ENCODE measurements at places on chromosomes 4 and X.

DNA sequence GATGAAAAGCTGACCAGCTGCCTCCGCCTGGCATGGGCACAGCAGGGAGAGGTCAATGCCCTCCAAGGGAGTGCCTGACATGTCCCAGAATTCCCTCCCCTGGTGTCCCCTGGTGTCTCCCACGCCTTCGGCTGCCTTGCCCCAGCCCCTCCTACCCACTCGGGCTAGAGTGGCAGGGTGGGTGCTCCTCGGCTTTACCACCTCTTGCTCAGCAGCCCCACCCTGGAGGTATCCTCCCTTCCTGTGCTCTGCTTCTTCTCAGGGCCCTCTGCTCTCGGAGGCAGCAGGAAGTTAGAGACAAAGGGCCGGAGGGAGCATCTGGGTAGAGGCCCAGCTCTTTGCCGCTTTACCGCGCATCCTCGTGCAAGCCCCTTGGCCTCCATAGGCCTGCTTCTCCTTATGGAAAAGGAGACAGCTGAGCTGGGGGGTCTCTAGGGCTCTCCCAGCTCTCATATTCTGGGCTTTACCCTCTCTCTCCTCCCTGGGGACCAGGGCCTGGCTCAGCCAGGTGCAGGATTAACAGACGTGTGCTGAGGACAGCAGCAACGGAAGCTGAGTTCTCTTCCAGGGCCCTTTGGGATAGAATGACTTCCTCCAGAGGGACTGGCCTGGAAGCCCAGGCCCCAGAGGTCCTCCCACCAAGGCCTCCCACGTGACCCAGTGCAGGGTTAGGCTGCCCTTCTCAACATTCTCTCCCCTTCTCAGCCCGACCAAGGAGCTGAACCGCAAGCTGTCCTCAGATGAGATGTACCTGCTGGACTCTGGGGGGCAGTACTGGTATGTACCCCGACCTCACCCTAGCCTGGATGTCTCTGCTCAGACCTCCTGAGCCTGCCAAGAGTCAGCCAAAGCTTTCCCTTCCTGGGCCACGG lies 17.2 kb downstream of the XPNPEP2 start:
- DNase-seq, result no peak

DNA sequence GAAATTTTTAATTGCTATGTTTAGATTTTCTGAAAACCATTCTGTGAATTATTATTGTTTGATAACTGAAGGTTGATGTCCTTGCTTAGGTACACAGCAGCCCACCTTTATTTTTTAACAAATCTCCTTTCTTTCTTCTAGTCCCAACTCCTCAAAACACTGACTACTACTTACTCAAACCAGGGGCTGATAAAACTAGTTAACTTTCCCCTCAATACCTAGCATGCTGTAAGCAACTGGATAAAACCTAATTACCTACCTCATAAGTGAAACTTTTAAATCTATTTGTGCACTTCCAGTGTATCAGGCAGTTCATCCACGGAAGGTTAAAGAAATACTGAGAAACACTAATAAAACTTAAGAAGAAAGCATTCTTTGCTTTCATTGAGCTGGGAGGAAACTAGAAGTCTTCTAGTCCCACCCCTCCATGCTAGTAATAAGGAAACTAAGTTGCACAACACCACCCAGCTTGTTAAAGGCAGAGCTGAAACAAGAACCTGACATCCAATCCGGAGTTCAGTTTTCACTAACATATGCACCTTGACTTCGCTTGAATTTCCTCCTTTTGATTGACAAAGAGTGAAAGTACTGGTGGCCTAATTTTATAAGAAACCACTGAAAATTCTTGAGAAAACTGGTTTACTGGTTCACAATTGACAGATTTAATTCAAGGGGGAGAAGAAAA lies 180.2 kb upstream of the TET2 start:
- no peak for DNase-seq

DNA sequence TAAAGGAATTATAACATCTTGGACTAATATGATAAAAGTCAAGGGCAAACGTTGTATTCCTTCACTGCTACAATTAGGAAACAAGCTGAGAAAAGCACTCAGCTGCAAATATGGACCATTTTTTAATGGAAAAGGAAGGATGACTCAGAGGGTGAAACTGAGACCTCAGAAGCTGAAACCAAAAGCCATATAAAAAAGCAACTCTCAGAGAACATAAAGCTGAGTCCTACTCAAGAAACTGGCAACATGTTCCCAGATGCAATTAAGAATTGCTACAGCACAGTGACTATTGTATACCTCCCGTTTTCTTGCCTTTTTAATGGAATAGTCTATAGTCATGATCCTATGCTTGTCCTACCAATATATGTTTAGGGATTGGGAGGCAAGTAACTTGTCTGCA lies 1106.4 kb upstream of the INTU start:
- no peak for DNase-seq

DNA sequence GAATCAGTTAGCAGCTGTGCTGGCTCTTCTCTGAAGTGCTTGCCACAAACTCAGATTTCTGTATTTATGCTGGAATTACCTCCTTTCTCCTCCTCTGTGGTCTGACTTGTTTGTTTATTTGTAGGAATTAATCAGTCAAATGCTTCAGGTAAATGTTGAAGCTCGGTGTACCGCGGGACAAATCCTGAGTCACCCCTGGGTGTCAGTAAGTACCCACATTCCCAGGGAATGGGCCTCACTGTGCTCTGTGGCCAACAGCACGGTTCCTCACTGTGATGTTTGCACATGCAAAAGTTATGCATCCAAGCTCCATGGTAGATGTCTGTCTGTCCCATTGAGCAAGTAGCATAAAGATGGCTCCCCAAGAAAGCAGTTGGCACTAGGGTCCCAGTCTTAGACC lies 169.9 kb downstream of the DCLK2 start:
- DNase-seq, result no peak

DNA sequence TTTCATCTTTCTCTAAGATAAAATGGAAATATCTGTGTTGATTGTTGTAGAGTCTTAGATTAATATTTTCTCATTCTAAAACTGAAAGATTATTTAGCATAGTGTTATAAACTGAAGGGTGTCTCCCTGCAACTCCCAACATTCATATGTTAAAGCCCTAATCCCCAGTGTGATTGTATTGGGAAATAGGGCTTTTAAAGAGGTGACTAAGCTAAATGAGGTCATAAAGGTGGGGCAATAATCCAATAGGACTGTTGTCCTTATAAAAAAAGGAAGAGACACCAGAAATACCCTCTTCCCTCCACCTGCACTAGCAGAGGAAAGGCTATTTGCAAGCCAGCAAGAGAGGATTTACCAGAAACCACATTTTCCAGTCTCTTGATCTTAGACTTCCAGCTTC lies 1626.4 kb downstream of the C4orf33 start:
- no peak for DNase-seq

GRCh38 chrX:122238801-122239200 lies 945.3 kb upstream of the GRIA3 start:
- no peak for DNase-seq

GRCh38 chrX:36199928-36200327 lies 280.4 kb downstream of the CFAP47 start:
- DNase-seq, result no peak

GRCh38 chrX:116238567-116239255 lies 68.2 kb downstream of the AGTR2 start:
- no peak for DNase-seq

DNA sequence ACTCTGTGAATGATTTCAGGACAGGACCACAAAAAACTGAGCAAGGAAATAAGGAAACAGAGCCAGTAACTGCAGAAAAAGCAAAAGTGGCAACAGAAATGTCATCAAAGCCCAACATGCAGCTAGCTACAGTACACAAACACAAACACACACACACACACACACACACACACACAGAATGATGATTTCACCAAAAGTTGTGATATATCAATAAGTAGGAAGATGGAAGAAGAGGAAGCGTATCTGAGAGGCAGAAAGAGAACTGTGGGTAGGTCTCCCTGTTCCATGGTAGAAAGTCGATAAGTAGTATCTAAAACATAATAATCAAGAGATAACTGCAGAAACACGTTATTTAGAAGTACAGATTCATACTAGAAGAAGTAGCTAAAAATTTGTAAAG lies 148.3 kb downstream of the MGST2 start:
- DNase-seq, result no peak

DNA sequence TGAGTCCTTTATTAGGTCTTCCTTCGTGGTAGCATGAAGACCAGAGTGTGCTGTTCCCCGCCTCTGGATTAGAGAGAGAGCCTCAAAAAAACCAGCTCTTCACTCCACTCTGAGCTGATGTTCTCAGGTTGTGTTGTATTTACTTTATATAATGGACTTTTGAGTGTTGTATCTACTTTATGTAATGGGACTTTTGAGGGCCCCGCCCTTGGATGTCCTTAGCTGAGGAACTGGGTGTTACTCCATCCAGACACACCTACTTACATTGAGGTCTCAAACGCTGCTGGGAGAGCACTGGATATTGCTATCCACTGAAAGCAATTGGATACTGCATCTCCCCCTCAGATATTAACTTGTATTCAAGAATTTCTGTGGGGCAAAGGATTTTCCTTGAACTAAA lies 28.2 kb downstream of the ATP8A1 start:
- no peak for DNase-seq

DNA sequence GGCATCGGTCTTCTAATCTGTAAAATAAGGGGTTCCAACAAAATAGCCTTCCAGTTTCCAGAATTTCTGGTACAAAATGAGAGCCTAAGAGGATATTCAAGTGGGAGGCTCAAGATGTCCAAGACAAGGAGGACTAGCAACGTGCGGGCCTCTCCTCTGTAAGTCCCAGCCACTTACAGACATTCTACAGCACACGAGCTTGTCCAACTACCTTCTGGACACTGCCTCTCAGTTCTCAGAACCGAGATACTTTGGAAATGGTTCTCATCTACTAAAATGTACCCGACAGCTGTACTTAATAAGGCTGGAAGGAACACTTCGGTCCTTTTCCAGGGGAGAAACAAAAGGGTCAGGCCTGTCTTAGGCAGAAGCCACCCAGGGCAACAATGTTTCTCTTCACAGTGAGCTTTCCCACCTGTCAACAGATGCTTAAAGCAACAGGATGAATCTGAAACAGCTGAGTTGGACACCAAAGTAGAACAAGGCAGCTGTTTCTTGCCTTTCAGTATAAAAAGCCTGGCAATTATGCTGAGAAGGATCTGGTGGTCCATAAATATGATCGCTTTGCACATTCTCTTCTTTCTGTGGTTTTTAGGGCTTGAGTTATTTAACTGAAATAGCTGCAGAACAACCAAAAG lies 127.0 kb downstream of the HS6ST2 start:
- no peak for DNase-seq

GRCh38 chr4:154406018-154406795 lies 85.4 kb downstream of the DCHS2 start:
- DNase-seq, result no peak

DNA sequence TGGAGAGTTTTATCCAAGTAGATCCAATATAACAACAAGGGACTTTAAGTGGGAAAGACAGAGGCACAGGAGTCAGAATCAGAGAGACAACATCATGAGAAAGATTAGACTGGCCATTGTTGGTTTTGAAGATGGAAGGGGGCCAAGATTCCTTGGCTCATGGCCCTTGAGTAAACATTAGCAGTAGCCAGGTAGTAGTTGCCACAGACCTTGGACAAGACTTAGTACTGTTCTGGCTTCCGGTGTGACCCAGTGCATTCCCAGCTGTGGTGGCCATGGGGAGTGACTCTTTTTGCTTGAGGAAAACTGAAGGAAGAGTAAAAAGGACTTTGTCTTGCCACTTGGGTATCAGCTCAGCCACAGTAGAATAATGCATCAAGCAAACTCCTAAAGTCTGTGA lies 462.2 kb upstream of the CPXCR1 start:
- no peak for DNase-seq

DNA sequence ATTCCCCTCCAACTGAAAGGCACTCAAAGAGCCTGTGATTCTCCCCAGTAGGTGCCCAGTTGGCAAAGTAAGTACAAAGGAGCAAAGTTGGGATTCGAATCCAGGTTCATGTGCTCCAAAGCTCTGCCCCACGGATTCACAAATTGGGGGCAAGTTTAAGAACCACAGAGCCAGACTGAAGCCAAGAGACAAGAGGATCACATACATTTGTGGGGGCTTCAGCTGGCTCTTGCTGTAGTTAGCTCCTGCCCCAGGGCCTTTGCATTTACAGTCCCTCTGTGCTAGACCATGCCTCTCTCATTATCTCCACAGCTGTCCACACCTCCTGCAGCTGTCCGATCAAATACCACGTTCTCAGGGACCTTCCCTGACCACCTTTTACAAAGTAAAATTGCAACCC lies 18.8 kb downstream of the PNMA6F start:
- no peak for DNase-seq

DNA sequence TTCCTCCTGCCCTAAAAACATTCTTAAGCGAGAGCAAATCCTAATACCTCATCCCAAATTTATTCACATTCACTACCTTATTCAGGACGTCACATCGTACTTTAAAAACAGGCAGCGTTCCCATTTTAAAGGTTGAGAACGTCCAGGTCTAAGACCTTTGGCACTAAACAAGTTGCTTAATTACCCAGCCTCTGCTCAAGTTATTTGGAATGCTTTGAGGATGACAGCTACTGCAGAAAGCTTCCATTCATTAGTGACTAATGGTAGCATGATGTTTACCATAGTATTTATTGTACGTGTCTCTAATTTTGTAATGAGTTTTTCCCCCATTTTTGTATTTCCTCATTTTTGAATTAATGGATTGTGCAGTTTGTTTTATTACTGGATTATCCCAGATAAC lies 1.5 kb downstream of the USP38 start:
- DNase-seq, result no peak

DNA sequence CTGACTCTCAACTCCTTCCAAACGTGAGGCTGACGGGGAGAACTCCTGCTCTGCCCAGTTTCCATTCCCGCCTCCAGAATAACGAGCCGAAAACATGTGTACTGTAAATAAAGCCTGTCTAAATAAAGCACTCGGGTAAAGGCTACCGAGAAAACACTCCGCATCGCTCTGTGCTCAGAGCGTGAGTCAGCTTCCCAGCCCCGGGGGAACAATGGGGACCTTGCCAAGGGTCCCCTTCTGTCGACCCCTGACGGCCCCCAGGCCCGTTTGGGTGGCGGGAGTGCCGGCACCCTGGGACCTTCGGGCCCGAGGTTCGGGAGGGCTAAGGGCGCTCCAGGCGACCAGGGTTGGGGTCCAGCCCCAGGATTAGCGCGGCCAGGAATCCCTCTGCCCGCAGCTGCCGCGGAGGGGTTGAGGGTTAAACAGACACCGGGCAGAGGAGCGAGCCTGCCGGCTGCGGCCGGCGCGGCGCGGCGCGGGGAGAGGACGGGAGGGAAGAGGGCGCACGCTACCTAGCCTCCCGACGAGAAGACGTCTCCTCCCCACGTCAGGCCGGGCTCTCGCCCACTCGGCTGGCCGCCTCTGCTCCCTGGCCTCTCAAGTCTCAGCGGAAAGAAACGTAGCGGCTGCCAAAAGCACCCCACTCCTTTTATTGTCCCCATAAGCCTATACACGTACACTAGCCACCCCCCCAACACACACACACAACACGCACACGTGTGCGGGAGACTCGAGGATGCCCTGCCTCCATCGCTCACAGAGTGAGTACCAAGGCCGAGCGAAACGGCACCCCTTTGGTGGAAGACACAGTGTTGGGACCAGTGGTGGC lies 85.5 kb downstream of the BCOR start:
- DNase-seq, result no peak

DNA sequence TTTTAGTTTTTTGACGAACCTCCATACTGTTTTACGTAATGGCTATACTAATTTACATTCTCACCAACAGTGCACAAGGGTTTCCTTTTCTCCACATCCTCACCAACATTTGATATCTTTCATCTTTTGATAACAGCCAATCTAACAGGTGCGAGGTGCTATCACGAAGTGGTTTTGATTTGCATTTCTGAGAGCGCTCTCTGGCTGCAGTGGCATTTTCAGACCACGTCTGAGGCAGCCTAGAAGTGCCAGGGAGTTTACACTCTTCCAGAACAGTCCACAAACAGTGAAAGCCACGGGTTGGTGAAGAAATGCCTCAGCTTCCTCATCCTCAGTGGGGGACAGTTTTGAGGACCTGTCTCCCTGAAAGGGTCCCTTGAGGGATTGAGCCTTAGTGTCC lies 471.0 kb downstream of the BCOR start:
- no peak for DNase-seq
